Activated CD8-positive, alpha-beta T cell treated with anti-CD3 and anti-CD28 coated beads, Interleukin-2, amount 10 ng/mL, durations not matched to agents 7 days and 5 days (primary cell): ENCODE measurements at places on chromosomes 2 and 18.

GRCh38 chr2:197786010-197786877 is 1.1 kb upstream of the BOLL start:
- peak; percentile 69 for DNase-seq

DNA sequence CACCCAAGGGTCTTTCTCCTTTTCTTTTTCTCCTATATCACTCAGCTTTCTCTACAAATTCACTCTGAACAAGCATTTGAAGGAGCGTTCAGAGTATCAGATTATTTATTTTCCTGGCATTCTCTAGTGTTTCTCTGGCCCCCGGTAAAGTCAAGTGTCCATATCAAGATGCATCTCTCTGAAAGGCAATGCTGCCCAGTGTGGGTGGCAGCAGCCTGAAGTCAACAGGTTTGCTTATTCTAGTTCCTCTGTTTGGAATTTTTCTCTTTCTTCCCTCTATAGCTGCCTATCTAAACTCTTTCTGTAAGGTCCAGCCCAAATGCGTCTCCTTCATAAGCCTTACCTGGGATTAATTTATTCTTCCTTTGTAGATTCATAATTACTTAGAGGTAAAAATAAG is 526.2 kb upstream of the TNP1 start:
- DNase-seq, result no peak

DNA sequence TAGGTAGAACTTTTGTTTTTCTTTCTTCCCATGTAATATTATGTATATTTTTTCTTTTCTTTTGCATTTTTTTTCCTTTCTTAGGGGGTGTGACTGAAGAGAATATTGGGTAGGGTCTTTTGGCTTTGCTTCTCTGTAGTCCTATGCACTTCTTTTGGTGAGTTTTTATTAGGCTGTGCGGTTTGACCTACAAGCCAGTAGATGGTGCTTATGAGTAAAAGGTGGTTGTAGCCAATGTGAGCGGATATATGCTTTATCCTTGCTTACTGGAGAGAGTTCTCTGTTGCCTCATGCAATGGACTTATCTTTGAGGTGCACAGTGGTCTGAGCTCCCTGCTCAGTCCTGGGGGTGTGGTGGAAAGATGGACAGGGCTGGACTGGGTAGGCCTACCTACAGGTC is 52.7 kb downstream of the DSEL start:
- DNase-seq, result no peak

DNA sequence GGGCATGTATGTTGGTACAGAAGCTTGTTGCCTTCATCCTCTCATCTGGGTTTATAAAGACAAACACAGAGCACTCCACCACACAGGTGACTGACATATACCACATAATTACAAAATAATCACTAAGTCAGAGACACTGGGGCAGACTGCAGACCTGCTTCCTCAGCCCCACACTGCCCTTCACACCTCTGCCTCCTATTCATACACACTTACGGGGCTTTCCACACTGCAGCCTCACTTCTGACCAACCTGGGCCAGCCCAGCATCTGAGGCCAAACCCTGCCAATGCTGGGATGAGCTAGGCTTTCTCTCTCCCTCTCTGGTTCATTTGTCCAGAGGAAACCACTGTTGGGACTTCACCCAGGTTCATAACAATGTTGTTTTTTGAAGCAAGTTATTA is 4.5 kb downstream of the EMX1 start:
- DNase-seq, result no peak

DNA sequence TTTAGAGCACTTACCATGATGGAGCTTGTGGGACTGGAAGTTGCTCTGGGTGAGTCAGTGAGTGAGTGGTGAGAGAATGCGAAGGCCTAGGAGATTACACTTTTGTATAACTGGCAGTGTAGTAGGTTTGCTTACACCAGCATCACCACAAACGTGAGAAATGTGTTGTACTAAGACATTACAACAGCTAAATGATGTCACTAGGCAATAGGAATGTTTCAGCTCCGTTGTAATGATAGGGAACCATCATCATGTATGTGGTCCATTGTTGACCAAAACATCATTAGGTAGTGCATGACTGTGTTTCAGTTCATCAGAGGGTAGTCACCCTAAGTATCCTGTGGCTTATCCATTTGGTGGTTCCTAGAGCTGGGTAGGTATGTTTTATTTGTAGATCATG is 11.9 kb downstream of the ZNF407 start:
- DNase-seq, result no peak

DNA sequence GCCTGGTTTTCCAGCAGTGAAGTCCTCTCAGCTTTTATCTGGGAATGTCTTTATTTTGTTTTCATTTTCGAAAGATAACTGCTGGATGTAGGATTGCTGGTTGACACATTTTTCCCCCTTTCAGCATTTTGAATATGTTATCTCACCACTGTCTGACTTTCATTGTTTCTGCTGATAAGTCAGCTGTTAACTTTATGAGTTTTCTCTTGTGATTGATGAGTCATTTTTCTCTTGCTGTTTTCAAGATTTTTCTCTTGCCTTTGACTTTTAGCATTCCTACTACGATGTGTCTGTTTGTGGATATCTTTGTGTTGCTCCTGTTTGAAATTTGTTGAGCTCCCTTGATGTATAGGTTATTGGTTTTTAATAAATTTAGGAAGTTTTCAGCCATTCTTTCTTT is 85.5 kb downstream of the AGPS start:
- DNase-seq, result no peak

- peak; percentile 47 for DNase-seq
Observed at GRCh38 chr2:176554101-176555048, 285.1 kb downstream of the MTX2 start.

DNA sequence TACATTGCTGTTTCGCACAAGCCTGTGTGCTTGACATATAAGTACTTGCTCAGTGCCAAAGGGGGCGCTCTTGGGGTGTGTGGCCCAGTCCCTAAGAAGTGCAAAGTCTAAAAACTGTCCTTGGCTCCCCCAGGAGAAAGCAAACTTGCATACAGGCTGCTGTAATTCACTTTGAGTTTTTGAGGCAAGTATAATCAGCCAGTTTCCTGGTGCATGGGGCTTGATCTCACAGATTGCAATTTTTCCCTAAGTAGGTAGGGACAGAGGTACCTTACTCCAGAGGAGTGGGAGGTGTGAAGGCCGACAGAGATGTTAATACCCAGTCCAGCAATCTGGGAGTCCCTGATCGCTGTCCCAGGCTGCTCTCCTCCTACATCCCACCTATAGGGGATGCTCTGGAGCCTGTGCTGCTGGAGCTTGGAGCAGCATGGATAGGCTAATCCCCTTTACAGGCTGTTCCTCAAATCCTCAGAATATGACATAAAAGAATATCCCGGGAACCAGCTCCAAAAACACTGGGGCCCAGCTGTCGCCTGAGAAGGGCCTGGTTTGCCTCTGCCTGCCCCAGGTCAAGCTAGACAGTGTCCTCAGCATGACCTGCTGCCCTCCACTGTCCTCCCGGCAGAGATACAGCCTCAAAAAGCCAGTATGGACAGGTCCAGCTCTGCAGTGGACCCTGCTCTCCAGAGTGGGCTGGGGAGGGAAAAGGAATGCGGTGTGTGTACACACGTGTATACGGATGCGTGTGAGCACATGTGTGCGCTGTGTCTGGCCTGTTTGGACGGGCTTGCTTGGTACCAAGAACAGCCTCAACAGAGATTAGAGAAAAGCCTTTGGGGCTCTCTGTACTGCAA is 136.5 kb upstream of the HAAO start:
- DNase-seq, result no peak

- no peak for DNase-seq
Observed at GRCh38 chr2:236160366-236161081, 7.7 kb downstream of the GBX2 start.

GRCh38 chr2:114543236-114543766 is 100.9 kb downstream of the DPP10 start:
- DNase-seq, result no peak

- DNase-seq, result no peak
Observed at GRCh38 chr2:39153312-39153711, 32.5 kb upstream of the SOS1 start.

DNA sequence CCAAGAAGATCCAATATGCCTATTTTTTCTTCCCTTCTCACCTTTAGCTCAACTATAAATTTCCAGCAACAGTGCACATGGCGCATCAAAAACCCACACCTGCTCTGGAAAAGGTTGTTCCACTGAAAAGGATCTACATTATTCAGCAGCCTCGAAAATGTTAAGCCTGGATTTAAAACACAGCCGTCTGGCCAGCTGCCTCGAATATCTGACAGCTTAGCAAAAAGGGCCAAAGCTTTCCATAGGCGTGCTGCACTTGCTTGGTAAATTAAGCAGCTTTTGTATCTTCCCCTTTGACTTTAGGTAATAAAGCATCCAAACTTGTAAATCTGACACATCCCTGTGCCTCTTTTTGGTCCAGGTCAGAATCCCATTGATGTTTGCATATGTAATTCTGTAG is 20.5 kb downstream of the DAPL1 start:
- no peak for DNase-seq

- no peak for DNase-seq
Observed at GRCh38 chr2:20455076-20455587, 8.3 kb downstream of the RHOB start.

- DNase-seq, result no peak
Observed at GRCh38 chr18:13390196-13390595, 171.6 kb downstream of the LDLRAD4 start.

GRCh38 chr18:72935744-72936143 is 68.0 kb upstream of the NETO1 start:
- no peak for DNase-seq

GRCh38 chr2:181241797-181242196 is 215.4 kb upstream of the ITGA4 start:
- no peak for DNase-seq

GRCh38 chr2:22487036-22487435 is 897.9 kb upstream of the KLHL29 start:
- DNase-seq, result no peak

GRCh38 chr18:22983175-22983574 is 50.0 kb downstream of the RBBP8 start:
- DNase-seq, result no peak

GRCh38 chr2:236975766-236976165 is 109.9 kb upstream of the COPS8 start:
- DNase-seq, result no peak

- no peak for DNase-seq
Observed at GRCh38 chr2:7598402-7598801, 681.2 kb downstream of the RNF144A start.

GRCh38 chr2:1477196-1478040 is 64.2 kb downstream of the TPO start:
- no peak for DNase-seq

GRCh38 chr18:79887181-79888000 is 64.1 kb downstream of the SLC66A2 start:
- DNase-seq, result no peak

GRCh38 chr2:31221544-31221943 is 4.2 kb upstream of the CAPN14 start:
- no peak for DNase-seq

DNA sequence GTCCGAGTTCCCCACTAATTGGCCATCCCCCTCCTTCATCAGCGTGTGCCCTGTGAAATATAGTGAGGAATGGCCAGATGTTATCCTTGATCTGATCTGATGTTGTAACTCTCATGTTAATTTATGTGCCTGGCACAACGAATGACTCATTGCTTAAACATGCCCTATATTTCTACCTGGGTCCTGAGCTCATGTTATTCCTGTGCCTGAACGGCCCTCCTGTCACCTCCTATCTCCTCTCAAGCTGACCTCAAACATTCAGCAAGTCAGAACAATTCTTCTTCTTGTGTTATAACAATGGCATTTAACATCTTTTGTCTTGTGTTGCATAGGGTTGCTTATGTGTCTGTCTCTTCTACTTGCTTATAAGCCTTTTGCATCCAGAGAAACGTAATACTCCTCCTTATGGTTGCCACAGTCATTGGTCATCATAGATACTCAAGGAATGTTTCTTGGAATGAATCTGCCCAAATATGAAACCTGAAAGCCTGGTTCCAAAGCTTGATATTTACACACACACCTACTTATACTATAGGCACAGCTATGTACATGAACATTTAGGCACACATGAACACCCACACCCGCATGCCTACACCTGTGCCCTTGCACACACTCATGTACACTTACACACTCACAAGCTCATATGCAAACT is 80.2 kb upstream of the PHLPP1 start:
- DNase-seq, result no peak

GRCh38 chr2:191263050-191263449 is 17.8 kb downstream of the MYO1B start:
- no peak for DNase-seq

- no peak for DNase-seq
Observed at GRCh38 chr2:166609183-166609959, 115.3 kb upstream of the SCN7A start.

GRCh38 chr2:238022594-238023157 is 38.1 kb upstream of the SCLY start:
- DNase-seq, result no peak

DNA sequence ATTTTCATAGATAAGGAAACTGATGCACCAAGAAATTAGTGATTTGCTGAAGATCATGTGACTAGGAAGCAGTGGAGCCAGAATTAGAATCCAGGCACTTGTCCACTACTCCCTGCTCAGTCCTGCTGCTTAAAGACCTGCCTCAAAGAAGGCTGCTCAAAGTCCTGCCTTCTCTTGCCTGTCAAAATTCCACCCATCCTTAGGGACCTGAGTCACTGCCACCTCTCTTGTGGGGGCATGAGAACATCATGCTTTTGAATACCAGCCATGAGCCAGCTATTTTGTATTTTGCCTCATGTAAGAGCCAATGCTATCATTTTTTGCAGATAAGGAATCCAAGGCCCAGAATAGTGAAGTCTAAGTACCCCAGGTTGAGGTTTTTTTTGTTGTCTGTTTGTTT is 47.1 kb downstream of the DDX1 start:
- DNase-seq, result no peak

DNA sequence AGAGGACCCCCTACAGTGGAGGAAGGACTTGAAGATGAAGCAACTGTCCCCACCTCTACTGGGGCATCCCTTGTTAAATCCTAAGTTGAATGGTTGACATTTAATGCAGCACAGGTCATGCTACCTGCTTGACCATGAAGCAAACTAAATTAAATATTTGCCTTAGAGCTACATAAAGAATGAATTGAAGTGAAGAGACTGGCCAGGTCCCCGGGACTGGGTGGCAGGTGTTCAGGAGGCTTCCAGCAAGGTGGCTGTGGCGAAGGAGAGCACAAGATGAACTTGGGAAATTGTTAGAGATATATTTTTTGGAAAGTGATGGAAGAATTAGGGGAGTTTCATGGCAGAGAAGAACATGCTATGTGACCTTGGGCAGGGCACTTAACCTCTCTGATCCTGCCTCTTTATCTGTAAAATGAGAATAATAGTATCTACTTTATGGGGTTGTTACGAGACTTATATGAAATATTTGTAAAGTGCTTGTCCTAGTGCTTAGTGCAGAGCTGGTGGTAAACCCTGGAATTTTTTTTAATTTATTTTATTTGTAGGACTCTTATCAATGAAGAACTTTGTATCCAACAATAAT is 37.3 kb downstream of the EFR3B start:
- DNase-seq, result no peak

DNA sequence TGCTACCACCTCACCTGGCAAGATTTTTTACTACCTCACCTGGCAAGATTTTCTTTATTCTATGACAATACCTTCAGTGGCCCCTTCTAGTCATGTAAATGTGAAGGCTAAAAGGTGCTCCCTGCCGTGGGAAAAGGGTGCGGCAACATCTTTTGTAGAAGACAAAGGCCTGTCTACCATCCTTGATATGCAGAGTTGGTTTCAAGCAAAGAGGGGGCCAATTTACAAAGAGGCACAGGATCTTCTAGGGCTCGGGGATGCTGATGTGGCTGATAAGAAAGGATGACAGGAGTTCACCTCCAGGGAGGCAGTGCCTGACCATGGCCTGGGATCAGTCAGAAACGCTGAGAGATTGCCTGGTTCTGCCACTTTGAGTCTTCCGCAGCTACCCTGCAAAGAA is 165.4 kb upstream of the SLC1A4 start:
- no peak for DNase-seq
